ENCODE measurements at places on chromosomes 16 and 17.

DNA sequence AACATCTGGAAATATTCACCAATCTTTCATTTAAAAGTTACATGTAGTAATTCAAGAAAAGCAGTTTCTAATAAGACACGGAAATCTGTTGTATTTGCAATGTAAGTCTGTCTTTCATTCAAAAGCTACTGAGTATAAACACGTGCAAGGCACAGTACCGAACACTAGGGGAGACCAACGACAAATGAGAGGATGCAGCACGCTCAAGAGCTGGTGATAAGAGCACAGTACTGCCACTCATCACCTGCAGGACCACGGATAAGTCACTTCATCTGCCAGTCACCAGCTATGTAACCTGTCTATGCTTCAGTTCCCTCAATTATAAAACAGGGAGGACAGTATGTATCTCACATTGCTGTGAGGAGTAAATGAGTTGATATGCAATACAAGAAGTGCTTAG lies 67.1 kb downstream of the CLEC18A start:
- peak; percentile 39 for DNase-seq

- no peak for DNase-seq
Measured at GRCh38 chr16:85608515-85608885, 4.6 kb upstream of the GSE1 start.

- DNase-seq: no peak
Measured at GRCh38 chr17:65601145-65601544, 39.7 kb upstream of the AXIN2 start.

DNA sequence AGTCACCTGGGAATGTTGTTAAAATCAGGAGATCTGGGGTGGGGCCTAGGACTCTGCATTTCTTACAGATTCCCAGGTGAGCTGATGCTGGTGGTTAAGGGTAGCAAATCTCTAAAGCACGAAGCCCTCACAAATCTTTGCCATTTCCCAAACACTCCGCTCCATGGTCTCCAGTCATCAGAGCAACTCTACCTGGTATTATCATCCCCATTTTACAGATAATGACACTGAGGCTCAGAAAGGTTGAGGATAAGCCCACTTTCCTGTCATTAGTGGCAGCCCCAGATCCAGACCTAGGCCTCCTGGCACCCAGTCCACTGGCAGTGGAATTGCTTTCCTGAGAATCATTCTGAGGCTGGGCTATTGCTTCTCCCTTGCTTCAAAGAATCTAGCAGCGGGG lies 8.7 kb downstream of the SLC46A1 start:
- no peak for DNase-seq

- no peak for DNase-seq
Measured at GRCh38 chr17:9174779-9175574, 153.7 kb downstream of the NTN1 start.

DNA sequence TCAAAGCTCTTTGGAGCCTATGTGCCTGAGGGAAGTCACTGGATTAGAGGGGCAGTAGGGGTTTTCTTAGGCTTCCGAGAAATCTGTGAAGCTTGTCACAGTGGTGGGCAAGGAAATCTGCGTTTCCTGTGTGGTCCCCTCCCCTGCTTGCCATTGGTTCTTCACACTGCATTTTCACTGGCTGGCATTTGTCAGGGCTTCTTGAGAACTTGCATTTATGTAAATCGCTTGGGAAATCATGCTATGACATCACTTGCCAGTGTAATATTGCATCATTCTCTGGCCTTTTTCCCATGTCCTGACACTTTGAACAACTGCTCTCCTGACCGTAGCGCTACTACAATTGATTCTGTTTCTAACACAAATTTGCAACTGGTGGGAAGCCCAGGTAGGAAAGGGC lies 1.8 kb downstream of the CACNG3 start:
- no peak for DNase-seq

GRCh38 chr16:5504064-5504781 lies 406.6 kb upstream of the EEF2KMT start:
- DNase-seq: no peak

DNA sequence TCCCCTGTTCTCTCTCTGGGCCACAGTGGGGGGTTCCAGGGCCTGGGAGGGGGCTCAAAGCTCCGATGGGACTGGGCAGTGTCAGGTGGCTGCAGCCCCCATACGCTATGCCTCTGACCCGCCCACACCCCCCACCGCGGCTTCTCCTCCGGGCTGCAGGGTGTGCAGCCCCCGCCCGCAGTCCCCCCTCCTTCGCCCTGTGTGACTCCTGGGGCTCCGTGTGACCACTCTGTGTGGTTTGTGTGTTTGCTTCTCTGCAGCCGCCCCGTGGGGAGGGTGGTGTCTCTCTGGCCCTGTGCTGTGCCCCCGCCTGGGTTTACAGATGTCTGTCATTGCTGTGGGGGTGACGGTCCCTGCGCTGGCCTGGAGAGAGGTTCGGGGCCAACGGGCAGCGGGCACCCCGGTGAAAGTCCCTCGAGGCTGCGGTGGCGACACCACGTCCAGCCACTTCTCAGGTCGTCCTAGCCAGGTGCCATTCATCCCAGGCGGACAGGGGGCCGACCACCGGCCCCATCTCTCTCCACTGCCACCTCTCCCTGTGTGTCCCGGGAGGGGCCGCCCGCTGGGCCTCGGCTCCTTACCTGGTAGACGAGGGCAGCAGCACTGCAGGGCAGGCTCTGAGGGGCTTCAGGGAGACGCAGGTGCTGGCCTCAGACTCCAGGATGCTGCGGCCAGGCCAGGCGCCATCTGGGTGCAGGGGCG lies 5.5 kb downstream of the SSTR5 start:
- DNase-seq: no peak

GRCh38 chr17:56912105-56912999 lies 1.5 kb downstream of the TRIM25 start:
- DNase-seq: no peak

DNA sequence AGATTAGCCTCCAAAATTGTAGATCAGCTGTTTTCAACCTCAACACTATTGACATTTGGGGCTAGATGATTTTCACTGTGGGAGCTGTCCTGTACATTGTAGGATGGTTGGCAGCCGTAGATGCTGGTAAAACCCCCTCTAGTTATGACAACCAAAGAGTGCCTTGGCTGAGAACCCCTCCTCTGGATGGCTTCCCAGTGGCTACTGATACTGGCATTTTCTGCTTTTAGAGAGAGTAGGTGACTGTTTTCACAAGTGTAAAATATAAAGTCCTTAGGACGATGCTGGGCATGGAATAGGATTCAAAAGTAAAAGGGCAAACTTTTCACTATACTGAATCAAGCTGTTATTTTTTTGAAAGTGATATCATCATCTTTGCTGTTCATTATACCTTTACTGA lies 1048.8 kb upstream of the EEF2KMT start:
- DNase-seq: no peak

DNA sequence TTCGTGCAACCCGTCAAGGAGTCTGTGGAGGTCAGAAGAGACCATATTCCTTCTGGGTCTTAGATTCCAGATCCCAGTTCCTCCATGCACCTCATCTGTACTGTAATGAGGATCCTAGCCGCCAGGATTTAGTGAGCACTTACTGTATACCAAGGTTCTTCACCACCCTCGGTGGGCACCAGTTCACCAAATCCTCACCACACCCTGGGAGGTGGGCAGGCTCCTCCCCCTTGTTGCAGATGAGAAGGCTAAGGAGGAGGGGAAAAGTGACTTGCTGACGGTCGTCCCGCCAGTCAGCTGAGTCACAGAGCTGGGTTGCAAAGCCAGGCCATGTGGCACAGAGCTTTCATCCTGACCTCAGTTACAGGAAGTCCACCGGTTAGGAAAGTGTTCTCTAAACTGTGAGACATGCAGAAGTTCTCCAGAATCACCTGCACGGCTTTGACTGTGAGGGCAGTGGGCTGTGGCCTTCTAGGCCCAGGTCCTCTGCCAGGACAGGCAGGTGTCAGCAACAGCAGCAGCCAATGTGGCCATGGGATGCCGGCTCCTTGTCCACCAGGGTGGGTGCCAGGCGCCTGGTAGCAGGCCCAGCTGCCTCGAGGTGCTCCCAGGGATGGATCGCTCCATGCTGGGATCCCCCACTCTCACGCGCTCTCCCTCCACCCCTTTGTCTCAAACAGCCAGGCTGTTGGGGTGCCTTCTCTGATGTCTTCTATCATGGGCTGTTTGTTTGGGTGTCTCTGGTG lies 240.3 kb upstream of the GSE1 start:
- DNase-seq: no peak

GRCh38 chr17:21500064-21500463 lies 123.9 kb downstream of the KCNJ12 start:
- DNase-seq: no peak

DNA sequence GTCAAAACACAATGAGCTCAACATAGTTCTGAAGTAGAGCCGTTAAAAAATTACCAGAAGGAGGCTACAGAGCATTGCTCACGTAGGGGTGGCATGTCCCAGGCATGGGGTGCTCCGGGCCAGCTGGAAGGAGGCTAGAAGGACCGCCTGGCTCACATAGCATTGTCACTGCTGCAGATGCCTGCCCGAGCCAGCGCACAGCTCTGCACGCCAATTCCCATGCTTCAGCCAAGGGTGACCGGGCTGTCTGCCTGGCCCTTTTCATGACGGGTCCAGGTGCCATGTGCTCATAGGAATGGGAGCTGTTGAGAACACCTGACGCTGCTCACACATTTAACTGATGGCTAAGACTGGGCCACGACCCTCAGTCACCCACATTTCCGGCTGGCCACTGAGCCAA lies 228.9 kb upstream of the FOXF1 start:
- no peak for DNase-seq

DNA sequence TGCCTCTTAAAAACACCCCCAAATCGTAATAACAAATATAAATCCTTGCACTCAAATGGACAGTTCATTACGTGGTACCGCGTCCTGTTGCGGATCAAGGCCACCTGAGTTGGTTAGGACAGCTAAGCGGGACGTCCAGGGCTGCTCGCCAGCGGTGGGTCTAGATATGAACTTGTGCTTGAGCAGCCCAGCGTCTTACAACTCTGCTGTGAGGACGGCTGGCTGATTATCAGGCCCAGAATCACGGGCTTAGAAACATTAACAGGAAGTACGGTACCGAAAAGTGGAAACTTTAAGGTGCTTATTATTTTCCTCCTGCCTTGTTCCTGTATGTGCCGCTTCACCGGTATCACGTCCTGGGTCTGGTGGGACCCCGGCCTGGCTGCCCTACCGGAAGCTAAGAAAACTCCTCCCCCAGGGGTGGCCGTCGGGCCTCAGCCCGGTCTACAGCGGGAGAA lies 832 bp upstream of the SRRM2 start:
- DNase-seq: no peak

GRCh38 chr16:82146957-82147356 lies 23.1 kb downstream of the MPHOSPH6 start:
- DNase-seq: no peak

DNA sequence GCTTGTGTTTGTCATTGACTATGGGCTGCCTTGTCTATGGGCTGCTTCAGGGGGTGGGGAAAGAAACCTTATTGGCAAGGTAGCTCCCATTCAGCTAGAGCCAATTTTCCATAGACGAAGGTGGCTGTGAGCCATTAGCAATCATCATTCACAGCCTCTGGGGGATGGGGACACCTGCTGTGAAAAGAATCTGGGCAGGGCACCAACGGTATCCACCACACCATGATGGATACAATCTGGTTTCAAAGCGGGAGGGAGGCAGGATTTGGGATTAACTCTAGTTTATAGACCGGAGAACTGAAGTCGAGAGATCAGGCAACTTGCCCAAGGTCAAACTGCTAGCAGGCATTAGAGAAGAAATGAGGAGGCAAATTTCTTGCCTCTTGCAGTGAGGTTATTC lies 182.3 kb downstream of the SHISA9 start:
- DNase-seq: no peak

DNA sequence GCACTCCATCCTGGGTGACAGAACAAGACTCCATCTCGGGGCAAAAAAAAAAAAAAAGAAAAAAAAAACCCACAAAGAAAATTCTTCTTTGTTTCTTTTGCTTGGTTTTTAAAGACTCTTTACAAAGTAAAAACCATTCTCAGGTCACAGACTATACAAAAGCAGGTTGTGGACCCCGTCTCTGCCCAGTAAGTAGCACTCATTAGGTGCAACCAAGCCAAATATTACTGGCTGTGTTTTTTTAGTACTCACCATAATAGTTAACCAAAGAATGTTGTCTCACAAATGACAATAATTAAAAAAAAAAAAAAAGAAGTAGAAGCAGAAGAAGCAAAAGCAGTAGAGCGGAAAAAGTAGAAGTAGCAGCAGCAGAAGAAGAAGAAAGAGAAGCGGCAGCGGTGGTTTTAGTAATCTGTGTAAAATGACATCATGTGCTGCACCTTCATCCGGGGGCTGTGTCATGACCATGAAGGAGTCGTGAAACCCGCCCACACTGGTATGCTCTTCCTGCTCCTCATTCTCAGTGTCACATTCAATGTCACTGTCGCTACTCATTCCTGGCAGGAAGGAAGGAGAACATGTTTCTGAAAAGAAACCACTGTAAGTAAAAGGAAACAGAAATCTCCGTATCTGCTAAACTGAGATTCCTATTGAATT lies 105.4 kb downstream of the TRIM37 start:
- peak; percentile 72 for DNase-seq

- DNase-seq: no peak
Measured at GRCh38 chr17:65891231-65891735, 300.6 kb downstream of the CEP112 start.

- DNase-seq: no peak
Measured at GRCh38 chr16:81657224-81657623, 121.9 kb upstream of the PLCG2 start.

- DNase-seq: peak; percentile 75
Measured at GRCh38 chr16:85935974-85936760, 37.2 kb downstream of the IRF8 start.

GRCh38 chr16:58656899-58657298 lies 27.3 kb upstream of the CNOT1 start:
- DNase-seq: no peak

GRCh38 chr17:60103957-60104356 lies 25.2 kb upstream of the HEATR6 start:
- DNase-seq: no peak

GRCh38 chr16:15444264-15444663 lies 9.9 kb downstream of the BMERB1 start:
- no peak for DNase-seq

- DNase-seq: no peak
Measured at GRCh38 chr16:15900901-15901500, 12.6 kb upstream of the CEP20 start.

- no peak for DNase-seq
Measured at GRCh38 chr16:48206594-48207242, 37.4 kb upstream of the LONP2 start.

- DNase-seq: no peak
Measured at GRCh38 chr16:19857593-19858339, 26.9 kb downstream of the GPRC5B start.

GRCh38 chr17:17849845-17850373 lies 13.1 kb upstream of the SREBF1 start:
- peak; percentile 57 for DNase-seq

- no peak for DNase-seq
Measured at GRCh38 chr16:11612665-11613025, 25.9 kb upstream of the LITAF start.

DNA sequence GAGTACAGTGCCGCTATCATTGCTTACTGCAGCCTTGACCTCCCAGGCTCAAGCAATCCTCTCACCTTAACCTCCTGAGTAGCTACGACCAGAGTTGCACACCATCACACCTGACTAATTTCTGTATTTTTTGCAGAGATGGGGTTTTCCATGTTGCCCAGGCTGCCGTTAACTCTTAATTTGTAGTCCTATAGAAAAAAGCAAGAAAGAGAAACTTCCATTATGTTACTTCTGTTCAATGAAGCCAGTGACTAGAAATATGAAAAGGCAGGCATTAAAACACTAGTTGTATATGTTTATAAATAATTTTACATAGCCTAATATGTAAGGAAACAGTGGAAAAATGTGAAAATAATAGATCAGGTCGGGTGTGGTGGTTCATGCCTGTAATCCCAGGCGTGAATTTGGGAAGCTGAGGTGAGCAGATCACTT lies 9.7 kb downstream of the RAD51C start:
- no peak for DNase-seq

Measured in stimulated activated naive CD4-positive, alpha-beta T cell (primary cell).